ENCODE measurements at places on chromosomes 3 and 15. TPM values are rescaled to one million over a fixed set of nuclear protein-coding genes. Genes with fewer than 3 reads are reported as not detected.

- no peak for DNase-seq
These were observed 7.4 kb upstream of the GSK3B start for GRCh38 chr3:120101624-120102023.

DNA sequence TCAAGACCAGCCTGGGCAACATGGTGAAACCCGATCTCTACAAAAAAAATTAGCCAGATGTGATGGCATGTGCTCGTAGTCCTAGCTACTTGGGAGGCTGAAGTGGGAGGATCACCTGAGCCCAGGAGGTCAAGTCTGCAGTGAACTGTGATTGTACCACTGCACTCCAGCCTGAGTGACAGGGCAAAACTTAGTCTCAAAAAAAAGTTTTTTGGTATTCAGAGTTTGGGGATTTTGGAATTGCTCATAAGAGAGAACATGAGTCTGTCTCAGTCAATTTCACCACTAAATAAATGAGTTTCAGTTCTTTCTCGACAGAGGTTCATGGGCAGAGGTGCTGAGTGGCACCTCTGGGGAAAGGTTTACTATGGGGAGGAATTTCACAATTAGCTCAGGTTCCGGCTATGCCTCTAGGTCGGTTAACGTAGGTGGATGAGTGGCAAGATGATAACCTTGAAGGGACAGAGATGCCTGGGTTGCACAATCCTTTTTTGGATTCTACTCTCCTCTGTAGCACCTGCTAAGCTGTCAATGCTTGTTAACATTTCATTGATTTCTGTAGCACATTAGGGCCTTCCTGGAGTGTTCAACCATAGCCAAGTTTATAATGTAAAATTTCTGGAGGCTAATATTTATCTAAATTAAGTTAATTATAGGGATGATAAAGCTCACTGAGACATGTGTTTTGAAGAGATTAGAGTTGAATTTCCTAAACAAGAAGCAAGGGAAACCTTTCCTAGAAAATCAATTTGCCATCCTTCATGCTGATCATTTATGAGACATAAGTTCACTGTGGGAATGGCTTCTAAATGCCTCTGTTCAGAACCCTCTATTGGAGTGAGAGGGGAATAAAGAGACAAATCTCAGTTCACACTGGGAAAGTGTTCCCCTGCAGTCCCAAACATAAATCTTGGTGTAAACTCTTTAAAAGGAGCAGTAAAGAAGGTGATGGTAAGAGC lies 37.4 kb upstream of the DCP1A start:
- DNase-seq, result no peak

The TMEM45A gene
- 0.61 TPM for total RNA-seq

DNA sequence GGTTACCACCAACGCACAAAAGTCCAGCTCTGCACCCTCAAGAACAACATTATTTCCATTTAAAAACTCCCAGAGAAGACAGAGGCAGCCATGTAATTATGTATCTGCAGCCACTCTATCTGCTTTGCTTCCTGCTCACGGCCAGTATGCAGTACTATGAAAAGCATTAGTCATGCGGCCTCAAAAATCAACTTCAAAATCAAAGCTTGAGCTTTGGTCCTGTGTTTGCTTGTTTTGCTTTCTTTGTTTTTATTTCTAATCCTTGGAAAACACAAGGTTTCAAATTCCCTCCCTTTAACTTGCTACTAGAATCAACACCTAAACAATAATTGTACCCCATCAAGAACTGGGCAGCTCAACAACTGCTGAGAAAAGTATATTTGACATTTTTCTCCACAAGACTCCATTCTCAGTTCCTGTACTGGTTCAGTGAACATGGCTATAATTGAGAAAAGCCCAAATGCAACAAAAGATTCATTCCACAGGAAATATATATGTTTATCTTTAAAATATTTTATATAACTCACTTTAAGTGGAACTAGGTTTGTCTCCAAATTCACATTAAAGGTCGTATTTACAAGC lies 37.6 kb downstream of the GBE1 start:
- DNase-seq, result no peak

GRCh38 chr3:160006282-160007163 lies 17.9 kb downstream of the IL12A start:
- peak; percentile 32 for DNase-seq

- no peak for DNase-seq
These were observed 21.2 kb downstream of the PRKAR2A start for GRCh38 chr3:48826451-48826850.

The SMARCC1 gene
- 196 TPM for total RNA-seq

The NGLY1 gene
- total RNA-seq, result 28.0 TPM

DNA sequence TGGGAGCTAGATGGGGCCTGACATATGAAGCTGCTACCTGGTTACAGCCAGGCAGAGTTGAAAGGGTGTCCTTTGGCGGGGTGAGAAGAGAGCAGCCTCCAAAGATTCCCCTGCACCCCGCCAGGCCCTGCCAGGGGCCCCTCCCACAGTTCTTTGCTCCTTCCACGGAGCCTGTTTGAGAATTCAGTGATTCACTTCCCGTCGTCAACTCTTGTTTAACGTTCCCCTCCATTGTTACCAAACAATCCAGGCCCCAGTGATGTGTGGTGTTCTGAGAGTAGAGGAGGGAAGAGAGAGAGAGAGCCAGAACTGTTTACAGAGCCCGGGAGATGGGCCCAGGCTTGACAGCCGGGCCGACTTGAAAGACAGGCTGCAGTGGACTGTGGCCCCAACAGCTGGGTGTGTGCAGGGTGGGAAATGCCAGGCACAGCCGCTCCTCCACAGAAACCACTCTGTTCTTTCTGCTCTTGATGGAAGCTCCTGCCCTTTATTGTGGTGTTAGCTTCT lies 81.5 kb downstream of the SMAD3 start:
- DNase-seq, result no peak

- DNase-seq, result no peak
These were observed 48.9 kb downstream of the HES1 start for GRCh38 chr3:194184801-194185200.

GRCh38 chr15:56234804-56235203 lies 8.9 kb downstream of the RFX7 start:
- no peak for DNase-seq

DNA sequence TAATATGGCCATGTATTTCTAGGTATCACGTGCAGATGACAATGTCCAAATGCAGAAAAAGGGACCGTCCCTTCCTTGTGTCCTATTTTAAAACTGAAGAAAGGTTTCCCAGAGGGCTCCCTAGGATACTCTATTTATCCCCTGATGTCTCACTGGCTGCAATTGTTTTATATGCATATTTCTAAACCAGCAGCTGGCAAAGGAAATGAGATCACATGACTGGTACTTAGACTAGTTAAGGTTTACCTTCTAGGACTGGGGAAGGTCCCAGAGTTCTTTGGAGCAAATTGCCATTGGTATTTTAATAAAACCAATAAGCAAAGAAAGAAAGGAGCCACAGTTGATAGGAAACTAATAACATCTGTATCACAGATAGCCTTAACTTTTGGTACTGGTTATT lies 29.5 kb downstream of the GTF2E1 start:
- no peak for DNase-seq

DNA sequence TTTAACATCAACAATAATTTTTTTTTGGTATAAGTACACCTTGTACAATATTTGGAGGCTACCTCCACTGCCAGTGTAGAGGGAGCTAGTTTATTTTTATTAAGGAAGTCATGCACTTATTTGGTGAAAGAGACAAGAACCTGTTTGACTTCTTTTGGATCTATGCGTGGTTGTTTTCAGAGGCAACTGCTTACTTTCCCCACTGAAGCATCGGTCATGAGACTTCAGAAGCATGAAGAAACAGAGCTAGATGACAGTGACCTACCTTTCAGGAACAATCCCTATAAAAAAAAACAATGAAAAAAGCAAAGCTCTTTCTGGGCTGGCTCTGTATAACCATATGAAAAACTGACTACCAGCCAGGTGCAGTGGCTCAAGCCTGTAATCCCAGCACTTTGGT lies 20.0 kb upstream of the ZNF148 start:
- DNase-seq, result no peak

- DNase-seq, result no peak
These were observed 31.7 kb upstream of the RAB11A start for GRCh38 chr15:65837301-65838294.

The DNAH1 gene
- total RNA-seq, result 8.9 TPM

GRCh38 chr3:114274929-114275328 lies 18.9 kb upstream of the TIGIT start:
- no peak for DNase-seq

GRCh38 chr15:38487378-38487777 lies 33.5 kb downstream of the FAM98B start:
- no peak for DNase-seq

GRCh38 chr3:145719114-145719513 lies 441.9 kb downstream of the PLOD2 start:
- DNase-seq, result no peak

The CHRM5 gene
- not detected for total RNA-seq

The IMPG2 gene
- 2.4 TPM for total RNA-seq

The PLXNA1 gene
- 110 TPM for total RNA-seq

GRCh38 chr3:133578548-133579191 lies 5.2 kb downstream of the CDV3 start:
- DNase-seq, result no peak

GRCh38 chr15:73352082-73352481 lies 16.7 kb downstream of the HCN4 start:
- DNase-seq, result no peak

The GLT8D1 gene
- total RNA-seq, result 46.4 TPM

DNA sequence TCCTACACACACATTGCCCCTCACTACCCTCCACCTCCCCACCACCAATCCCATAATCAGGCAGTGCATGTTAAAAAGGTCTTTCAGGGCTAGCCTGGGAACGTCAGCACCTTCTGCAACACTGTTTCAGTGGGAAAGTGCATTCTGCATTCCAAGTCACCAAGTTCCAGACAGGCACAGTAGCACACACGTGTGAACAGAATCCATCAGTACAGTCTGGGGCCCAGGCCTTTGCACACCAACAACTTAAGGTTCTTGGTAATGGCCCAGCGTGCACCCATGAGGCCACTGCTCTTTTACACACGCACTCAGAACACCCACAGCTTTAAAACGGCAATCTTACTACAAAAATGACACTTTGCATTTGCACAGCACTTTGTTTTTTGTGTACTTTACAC lies 1.2 kb downstream of the ANXA2 start:
- no peak for DNase-seq

The ALS2CL gene
- 0.51 TPM for total RNA-seq

- DNase-seq, result no peak
These were observed 10.8 kb downstream of the PRICKLE2 start for GRCh38 chr3:64214381-64215018.

The RAB6B gene
- total RNA-seq, result 222 TPM

DNA sequence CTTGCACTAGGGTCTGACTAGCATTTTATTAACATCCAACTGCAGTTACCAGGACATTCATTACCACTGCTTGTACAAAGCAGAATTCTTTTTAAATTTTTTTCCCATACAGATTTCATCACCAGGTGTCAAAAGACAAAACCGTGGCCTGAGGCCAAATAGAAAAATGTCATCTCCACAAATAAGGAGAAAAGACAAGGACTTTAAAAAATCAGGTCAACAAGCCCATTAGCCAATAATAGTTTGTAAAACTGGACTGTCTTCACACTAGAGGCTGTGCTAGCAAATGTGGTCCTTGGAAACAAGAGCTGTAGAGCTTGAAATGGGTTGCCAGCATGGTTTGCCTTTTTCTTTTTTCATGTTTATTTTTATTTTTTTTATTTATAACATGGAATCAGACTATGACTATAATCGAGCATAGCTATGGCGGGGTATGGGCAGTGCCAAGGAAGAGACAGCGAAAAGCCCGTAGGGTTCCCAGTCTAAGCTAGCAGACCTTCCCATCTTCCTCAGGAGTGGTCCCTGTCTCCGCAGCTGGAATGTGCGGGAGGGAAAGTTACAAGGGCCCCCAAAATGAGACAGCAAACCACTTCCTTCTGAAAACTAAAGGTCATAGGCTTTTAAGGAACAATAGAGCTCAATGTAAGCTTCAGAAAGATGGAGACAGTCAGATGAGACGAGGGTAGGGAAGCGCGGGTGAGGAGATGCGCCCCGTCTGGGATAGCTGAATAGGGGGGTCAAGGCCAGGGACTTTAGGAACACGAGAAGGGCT lies 1.5 kb downstream of the PTPN9 start:
- DNase-seq, result no peak

- no peak for DNase-seq
These were observed 185.6 kb upstream of the SYNPR start for GRCh38 chr3:63092515-63092914.
